ENCODE measurements at places on chromosomes 5 and 9. TPM values are rescaled to one million over a fixed set of nuclear protein-coding genes. Genes with fewer than 3 reads are reported as not detected.

- no peak for DNase-seq
Observed at GRCh38 chr5:141560725-141561483, 57.9 kb downstream of the DIAPH1 start.

GADD45G gene
- 3.7 TPM for total RNA-seq

LCN1 gene
- not detected for total RNA-seq

PSD2 gene
- 0.14 TPM for total RNA-seq

PTGR1 gene
- 1.7 TPM for total RNA-seq

DNA sequence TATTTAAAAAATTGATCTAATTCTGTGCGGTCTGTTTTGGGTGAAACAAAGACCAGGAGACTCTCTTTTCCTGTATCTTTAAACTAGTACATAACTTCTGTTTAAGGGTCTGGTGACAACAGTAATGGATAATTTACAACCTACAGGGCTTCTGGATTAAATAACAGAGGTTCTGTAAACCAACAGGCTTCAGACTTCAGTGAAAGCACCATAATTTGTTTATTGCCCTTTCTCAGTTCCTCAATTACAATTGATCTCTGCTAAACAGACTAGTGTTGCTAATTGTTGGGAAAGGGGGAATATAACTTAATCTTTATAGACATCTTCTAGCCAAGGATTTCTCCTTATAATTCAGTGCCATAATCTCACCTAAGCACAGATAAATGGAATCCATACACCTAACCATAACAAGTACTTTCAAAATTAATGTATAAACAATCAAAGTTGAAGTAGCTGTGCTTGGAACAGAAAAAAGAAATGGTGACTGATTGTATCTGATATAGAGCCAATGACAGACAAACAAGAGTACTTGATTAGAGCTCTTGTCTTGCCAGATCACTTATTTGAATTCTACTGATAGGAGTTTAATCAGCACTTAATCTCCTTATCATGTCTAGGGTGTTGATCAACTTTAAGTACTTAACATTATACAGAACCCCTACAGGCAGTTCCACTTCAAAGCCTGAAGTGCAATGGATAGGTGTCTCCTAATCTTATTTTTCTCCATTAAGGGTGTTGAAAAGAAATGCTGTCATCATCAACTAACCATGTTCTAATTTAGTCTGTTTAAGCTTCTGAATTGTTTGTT, 536.0 kb downstream of the NR2F1-AS1 start:
- no peak for DNase-seq

- DNase-seq = no peak
Observed at GRCh38 chr9:105306351-105307140, 62.1 kb downstream of the SLC44A1 start.

GRCh38 chr9:101324245-101324804, 60.5 kb downstream of the BAAT start:
- no peak for DNase-seq

DNA sequence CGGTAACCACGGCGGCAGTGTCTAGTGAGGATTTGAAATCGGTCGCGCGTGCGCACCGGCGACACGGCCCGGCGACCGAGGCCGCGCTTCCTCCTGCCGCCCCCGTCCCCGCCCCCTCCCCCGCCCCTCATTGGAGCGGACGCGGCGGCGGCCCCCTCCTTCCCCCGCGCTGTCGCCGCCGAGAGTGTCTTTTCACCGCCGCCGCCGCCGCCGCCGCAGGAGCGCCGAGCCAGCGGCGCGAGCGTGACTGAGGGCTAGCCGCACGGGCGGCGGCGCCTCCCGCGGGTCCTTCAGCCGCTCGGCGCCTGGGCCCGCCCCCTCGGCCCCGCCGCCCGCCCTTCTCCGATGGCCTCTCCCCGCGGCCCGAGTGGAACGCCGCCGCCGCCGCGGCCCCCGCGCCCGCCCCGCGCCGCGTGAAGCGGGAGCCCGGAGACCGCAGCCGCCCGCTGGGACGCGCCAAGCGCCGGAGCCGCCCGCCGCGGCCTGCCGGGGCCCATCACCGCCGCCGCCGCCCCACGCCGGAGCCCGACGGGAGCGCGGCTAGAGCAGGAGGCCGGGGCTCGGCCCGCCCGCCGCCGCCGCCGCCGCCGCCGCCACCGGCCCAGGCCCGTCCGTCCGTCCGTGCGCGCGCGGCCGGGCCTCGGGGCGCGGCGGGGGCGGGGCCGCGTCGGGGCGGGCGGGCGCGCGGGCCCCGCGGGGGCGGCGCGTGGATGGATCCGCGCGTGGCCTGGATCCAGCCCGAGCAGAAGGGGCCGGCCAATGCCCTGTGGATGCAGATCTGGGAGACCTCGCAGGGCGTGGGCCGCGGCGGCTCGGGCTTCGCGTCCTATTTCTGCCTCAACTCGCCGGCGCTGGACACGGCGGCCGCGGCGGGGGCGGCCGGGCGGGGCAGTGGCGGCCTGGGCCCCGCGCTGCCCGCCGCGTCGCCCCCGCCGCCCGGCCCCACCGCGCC, at the start of gene TENT4A:
Gene TENT4A, plus strand, starts transcription at position 159 of the 952 bp plus-strand sequence. Its CDS starts 552 bp downstream, at position 711.
- DNase-seq = no peak

- DNase-seq = peak; percentile 32
Observed at GRCh38 chr5:146825033-146825432, 53.5 kb downstream of the PPP2R2B start.

DNA sequence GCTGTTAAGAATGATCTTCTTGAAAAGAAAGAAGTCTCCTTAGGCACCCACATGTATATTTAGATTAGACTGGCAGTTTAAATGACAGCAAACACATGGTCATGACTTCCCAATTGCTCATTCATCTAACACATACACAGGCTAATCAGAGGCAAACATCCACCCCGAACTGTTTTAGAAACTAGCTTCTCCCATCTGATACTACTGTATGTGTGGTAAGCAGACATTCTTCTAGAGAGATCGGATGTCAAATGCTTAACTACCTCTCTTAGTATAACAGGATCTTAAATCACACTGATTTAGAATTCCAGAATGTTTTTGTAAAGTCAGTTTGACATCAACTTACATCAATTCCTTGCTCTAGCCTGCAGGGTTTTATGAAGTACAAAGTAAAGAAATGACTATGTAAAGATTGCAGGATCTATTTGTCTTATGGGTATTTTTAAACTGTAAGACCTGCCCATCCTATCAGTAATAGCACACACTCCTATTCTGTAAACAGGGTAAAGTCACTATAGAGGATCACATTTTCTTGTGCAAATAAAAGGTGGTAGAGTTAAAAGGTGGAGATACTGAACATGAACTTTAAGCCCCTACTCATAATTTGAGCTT, 239.7 kb downstream of the MLLT3 start:
- no peak for DNase-seq

DNA sequence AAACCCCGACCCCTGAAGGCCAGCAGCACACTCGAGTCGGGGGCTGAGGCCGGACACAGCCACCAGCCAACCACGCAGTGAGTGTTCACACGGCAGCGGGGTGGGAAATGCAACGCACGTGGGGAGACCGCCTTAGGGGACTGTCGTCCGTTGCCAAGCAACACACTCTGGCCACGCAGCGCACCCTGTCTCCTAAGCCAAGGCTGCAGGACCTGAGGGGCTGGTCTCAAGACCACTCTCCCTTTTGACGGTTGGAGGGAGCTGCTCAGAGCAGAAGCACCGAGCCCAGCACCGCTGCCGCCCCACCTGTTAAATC, 7.5 kb downstream of the BRD9 start:
- no peak for DNase-seq

- no peak for DNase-seq
Observed at GRCh38 chr5:5685737-5686136, 263.3 kb downstream of the ICE1 start.

TMC1 gene
- not detected for total RNA-seq

CCDC192 gene
- total RNA-seq = not detected

Measured in activated CD8-positive, alpha-beta T cell treated with anti-CD3 and anti-CD28 coated beads for 36 hours (primary cell).